ENCODE measurements at places on chromosomes 7 and 10.

- DNase-seq: no peak
These were observed 95.9 kb upstream of the TNRC18 start for GRCh38 chr7:5519515-5519928.

DNA sequence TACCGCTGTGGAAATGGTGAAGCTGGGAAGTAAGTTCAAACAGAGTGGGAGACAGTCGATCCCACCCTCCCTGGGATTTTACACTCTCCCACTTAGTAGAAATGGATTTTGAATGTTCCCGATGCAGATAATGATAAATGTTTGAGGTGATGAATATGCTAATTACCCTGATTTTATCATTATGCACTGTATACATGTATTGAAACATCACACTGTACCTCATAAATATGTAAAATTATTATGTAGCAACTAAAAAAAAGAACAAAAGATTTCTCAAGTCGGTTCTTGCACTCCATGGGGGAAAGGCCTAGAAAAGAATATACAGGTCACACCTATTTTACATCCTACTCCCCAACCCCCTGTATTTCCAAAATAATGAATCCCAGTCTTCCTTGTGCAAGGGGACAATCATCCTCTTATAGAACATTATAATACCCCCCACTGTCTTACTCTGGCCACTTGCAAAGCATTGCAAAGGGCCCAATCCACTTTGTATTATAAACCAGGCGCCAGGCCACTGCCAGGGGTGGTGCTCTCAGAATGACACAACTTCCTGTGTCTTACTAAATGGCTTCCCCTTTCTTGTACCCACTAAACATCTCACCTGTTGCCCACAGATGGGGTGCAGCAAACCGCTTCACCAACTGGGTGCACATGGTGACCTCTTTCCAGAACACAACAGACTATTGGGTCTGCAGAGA, 20.6 kb upstream of the OR2AE1 start:
- DNase-seq: no peak

DNA sequence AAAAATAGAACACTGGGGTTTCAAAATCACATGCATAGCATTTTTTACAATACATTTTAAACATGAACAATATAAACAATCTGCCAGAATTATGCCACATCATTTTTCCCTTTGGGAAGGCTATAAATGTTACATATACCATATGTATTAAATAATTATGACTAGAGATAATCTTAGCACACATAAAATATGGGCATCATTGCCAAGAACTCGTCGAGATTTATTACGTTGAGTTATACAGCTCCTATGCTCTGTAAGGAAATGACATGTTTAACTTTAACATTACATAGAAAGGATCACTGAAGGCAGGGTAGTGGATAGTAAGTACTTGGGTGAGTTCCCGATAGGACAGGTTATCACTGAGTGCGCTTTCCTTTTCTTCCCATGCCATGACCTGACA, 267.8 kb downstream of the PARD3 start:
- DNase-seq: no peak

- DNase-seq: no peak
These were observed 91.0 kb downstream of the CUBN start for GRCh38 chr10:17038627-17039026.

- no peak for DNase-seq
These were observed 4.1 kb downstream of the EMX2 start for GRCh38 chr10:117546581-117547015.

GRCh38 chr10:44902941-44903545, 8.1 kb upstream of the TMEM72 start:
- no peak for DNase-seq

DNA sequence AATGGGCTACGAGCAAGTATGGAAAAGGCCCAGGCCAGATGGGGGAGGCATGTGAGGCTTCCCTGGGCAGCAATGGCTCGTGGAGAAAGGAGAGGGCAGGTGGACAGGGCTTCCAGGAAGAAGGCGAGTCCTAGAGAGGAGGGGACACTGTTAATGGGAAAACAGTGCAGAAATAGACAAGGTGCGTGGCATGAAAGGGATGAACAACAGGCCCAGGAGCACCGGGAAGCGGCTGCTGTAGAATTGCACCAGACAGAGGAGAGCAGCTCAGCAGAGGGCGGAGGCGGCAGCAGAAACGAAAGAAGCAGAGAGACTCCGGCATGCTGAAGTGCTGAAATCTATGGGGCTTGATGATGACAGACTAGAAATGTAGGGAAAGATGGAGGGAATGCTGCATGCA, 102.1 kb downstream of the PIP4K2A start:
- no peak for DNase-seq

DNA sequence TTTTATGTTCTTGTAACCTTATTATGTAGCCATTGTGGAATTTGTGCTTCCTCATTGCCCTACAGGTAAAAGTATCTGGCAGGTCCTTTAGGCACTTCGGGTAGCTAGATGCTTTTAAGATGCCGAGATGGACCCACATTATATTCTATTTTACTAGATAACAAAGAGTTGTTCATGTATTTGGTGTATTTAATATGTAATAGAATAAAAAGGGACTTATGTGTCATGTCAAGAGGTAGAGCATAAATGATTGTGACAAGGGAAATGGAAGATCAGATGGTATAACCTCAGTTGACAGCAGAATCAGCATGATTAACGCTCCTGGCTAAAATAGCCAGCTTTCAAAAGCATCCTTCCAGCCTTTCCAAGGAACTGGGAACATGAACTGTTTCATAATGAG, 50.6 kb downstream of the NPY start:
- no peak for DNase-seq

DNA sequence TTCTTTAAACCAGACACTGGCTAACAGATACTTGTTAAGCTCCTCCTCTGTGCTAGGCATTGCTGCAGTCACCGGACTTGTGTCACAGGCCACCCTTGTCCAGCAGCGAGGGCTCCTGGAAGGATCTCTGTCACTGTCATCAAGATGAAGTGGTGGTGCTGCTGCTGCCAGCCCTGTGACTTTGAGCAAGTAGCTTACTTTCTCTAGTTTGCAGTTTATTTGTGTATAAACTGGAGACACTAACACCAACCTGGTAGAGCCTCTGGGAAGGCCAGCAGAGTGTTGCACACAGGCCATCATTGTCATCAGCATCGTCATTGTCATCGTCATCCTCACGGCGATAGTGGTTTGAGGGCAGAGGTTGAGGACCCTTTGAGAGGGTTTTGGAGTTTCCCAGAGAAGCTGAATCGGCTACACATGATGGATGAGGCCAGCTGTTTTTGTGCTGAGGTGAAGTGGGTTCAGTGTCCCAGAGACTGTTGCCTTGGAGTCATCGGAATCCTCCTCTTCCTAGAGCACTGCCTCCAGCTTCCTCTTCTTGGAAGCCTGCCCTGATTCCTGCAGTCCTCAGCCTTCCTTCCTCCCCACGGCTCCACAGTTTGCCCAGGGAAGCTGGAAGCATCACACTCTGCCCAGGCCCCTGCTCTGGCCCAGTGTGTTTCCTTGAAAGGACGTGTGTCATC, 128.4 kb downstream of the GRK5 start:
- DNase-seq: no peak

- DNase-seq: no peak
These were observed 35.0 kb downstream of the IQUB start for GRCh38 chr7:123499211-123499970.

DNA sequence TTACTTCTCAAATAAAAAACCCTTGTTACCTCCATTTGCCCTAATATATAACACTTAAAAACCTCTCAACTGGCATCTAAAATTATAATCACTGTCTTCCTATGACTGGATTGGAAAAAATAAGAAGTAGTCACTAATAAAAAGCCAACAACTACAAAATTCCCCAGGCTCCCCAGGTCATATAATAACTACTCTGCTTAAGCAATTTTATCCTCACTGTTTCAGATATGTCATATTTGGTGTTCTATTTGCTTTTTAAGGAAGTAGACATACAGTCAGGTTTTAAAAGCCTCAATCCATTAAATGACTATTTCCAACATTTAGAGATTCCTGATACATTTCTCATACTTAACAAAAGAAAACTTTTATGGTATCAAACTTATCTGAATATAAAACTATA, 2.4 kb downstream of the H2AZ2 start:
- DNase-seq: no peak

- DNase-seq: no peak
These were observed 2.3 kb upstream of the CTTNBP2 start for GRCh38 chr7:117875566-117875965.

GRCh38 chr10:127450644-127451043, 98.5 kb upstream of the NPS start:
- DNase-seq: no peak

DNA sequence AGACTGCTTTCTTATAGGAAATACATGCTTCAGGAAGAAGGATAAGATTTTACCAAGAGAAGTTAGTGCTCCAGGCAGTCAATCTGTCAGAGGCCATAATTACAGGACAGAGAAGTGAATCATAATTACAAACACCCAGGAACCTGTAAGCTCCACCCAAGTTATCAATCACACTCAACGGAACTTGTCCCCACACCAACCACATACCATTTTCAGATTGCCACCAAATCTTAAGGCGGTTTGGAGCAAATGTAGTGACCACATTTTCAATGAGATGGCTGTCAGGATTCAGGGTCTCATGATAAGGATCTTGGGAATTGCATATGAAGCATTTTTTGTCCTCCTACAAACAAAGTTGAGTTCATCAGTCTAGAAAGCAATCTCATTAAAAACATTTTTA, 4.8 kb downstream of the LAMB1 start:
- DNase-seq: no peak

DNA sequence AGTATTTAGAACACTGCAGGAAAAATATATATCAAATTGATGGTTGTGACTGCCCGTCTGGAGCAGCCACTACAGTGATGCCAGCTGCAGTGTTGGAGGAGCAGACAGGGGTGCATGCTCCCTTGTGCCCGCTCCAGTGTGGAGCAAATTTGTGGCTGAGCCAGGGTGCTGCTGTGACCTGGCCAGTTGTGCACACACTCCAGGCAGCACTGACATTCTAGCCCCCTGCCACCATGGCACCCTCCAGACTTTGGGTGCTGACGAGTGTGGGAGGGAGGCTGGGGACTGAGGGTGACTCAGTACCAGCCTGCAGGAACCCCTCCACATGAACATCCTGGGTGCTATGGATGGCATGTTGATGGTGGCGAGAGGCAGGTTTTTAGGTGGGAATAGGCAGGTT, 160.0 kb upstream of the PCDH15 start:
- no peak for DNase-seq

DNA sequence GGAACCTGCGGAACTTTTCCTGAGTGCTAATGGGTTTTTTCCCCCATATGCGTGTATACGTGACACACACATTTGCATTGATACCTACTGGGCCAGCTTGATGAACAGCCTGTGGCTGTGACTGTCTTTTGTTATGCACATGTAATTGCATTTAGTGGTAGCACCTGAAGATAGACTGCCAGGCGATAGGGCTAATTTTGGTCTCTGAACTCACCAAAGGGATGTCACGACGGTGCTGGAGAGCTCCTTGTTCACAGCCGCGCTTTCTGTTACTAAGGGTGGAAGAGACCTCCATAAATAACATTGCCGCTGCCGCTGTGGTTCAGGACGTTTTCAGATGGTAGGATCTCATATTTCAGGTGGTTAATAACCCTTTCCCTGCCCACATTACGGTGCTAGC, 133.2 kb downstream of the CAMK1D start:
- no peak for DNase-seq

- no peak for DNase-seq
These were observed 6.4 kb downstream of the VAX1 start for GRCh38 chr10:117131376-117132327.

Measured in stimulated activated CD8-positive, alpha-beta memory T cell treated with anti-CD3 and anti-CD28 coated beads, Interleukin-4, amount 100 ng/mL, for 1 hour (primary cell).